ENCODE measurements at places on chromosomes 6 and 20.

GRCh38 chr20:38730989-38731737 lies 6.9 kb downstream of the SLC32A1 start:
- peak; percentile 56 for DNase-seq

- DNase-seq = no peak
These were observed 12.7 kb upstream of the BAK1 start for GRCh38 chr6:33592595-33593413.

DNA sequence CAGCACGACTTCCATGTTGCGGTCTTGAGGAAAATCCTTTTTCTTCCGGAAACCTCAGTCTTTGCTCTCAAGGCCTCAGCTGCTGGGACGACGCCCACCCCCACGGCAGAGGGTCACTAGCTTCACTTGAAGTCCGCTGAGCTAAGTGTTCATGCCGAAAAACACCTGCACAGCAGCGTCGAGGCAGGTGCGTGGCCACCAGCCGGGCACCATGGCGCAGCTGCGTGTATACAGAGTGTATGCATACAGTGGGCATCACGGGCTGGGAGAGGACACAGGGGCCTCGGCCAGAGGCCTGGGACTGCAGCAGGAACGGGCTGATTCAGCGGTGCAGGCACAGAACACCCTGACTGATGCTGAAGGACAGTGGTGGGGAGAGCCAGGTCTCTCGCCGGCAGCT lies 20.1 kb downstream of the KCNQ2 start:
- no peak for DNase-seq

GRCh38 chr6:167826896-167827582 lies at the start of gene AFDN:
Gene AFDN (plus strand): TSS chr6:167826911. CDS start chr6:167827133, 222 bp downstream.
- peak; percentile 27 for DNase-seq

DNA sequence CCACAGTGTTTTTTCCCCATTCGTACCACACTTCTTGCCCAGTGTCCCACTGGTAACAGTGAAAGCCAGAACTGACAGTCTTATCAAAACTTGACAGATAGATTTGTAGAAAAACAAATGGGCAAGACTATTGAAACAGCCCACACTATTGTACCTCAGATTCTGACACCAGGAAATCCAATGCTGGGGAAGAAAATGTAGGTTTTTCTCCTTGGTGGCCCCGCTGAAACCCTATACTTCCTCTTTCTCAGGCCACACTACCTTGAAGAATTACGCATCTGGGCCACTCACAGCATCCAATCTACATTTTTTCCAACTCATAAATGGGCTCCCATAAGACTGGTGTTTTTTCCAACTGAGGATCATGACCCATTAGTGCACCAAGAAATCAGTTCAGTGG lies 90.9 kb upstream of the HDDC2 start:
- no peak for DNase-seq

DNA sequence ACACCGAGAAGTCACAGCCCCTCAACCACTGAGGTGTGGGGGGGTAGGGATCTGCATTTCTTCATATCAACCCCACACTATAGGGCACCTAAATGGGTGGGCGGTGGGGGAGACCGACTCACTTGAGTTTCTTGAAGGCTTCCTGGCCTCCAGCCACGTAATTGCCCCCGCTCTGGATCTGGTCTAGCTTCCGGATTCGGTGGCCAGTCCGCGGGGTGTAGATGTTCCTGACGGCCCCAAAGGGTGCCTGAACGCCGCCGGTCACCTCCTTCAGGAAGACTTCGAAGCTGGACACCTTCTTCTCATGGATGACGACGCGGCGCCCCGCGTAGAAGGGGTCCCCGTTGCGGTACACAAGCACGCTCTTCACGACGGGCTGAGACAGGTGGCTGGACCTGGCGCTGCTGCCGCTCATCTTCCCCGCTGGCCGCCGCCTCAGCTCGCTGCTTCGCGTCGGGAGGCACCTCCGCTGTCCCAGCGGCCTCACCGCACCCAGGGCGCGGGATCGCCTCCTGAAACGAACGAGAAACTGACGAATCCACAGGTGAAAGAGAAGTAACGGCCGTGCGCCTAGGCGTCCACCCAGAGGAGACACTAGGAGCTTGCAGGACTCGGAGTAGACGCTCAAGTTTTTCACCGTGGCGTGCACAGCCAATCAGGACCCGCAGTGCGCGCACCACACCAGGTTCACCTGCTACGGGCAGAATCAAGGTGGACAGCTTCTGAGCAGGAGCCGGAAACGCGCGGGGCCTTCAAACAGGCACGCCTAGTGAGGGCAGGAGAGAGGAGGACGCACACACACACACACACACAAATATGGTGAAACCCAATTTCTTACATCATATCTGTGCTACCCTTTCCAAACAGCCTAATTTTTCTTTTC lies at the start of gene DCDC2:
DCDC2 (minus strand) TSS at position 724 of the 883 bp plus-strand sequence; CDS start at position 415, 309 bp downstream.
- DNase-seq = no peak

- DNase-seq = no peak
These were observed 363.2 kb upstream of the MARCKS start for GRCh38 chr6:113493991-113494390.

GRCh38 chr6:166365221-166365620 lies 17.5 kb downstream of the MPC1 start:
- DNase-seq = peak; percentile 76

GRCh38 chr6:14640631-14641030 lies 523.1 kb downstream of the CD83 start:
- no peak for DNase-seq

GRCh38 chr6:36769676-36770499 lies 69.4 kb downstream of the CPNE5 start:
- DNase-seq = peak; percentile 58

DNA sequence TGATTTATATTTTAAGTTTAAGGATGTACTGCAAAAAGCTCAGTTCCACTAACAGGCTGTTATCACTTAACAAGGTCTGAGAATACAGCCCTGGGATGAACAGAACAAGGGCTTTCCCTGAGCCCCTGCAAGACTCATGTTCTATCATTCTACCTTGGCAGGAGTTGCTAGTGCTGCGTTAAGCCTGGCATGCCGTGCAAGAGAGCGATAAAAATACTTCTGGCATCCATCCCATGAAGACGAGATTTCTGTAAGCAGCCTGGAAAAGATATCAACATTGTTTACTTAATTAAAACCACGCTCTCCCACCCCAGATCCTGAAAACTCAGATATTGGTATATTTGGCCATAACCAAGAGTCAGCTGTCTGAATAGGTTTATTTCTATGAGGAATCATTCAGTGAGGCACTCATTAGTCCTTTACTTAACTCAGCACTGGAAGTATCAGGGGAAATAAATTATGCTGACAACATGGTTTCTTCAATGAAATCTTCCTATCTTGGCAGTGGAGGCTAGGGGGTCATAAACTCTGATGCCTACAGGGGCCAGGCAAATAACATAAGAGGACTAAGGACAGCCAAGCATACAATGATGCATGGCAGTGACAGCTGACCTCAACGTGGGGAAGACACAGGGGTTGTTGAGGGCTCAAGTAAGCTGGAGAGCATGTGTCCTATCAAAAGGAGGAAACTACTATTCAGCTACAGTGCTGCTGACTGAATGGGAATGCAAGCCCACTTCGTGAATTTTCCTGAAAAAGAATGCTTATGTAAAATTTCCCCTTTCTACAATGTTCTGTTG lies 37.6 kb upstream of the LYRM2 start:
- peak; percentile 8 for DNase-seq

GRCh38 chr20:50372770-50373088 lies 137.5 kb upstream of the PTPN1 start:
- DNase-seq = peak; percentile 20

DNA sequence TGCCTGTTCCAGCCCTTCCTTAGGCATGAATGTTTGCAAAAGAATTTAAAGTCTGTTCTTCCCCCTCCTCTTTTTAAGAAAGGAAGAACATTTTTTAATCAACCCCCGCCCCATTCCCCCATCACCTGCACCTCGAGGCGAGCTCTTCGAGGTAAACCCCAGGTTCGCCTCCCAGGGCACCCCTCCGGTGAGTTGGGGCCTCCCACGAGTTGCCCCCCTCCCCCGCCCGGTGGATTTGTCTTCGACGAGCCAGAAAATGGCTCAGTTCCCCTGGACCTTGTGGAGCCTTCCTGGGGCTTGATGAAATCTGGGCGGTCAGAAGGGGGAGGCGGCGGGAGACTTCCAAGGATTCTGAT lies 256 bp upstream of the OVOL2 start:
- no peak for DNase-seq

GRCh38 chr20:35271073-35271882 lies 6.6 kb downstream of the MMP24OS start:
- peak; percentile 9 for DNase-seq

GRCh38 chr6:163252061-163252591 lies 162.4 kb upstream of the QKI start:
- DNase-seq = no peak

DNA sequence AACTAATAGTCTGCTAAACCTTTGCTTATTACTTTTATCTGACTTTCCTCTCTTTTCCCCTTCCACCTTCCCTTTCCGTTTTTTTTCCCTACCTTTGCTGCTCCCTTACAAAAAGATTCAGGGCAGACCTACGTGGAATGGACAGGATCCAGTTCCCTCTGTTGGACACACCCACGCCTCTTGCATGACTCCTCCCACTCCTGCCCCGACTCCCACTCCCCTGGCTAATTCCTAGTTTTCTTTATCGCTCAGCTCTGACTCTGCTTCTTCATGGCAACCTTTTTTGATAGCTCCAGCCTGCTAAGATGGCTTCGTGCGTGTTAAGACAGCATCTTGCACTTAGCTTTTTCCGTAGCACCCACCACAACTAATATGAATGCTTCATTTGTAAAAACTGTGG lies 715.6 kb upstream of the NRSN1 start:
- no peak for DNase-seq

DNA sequence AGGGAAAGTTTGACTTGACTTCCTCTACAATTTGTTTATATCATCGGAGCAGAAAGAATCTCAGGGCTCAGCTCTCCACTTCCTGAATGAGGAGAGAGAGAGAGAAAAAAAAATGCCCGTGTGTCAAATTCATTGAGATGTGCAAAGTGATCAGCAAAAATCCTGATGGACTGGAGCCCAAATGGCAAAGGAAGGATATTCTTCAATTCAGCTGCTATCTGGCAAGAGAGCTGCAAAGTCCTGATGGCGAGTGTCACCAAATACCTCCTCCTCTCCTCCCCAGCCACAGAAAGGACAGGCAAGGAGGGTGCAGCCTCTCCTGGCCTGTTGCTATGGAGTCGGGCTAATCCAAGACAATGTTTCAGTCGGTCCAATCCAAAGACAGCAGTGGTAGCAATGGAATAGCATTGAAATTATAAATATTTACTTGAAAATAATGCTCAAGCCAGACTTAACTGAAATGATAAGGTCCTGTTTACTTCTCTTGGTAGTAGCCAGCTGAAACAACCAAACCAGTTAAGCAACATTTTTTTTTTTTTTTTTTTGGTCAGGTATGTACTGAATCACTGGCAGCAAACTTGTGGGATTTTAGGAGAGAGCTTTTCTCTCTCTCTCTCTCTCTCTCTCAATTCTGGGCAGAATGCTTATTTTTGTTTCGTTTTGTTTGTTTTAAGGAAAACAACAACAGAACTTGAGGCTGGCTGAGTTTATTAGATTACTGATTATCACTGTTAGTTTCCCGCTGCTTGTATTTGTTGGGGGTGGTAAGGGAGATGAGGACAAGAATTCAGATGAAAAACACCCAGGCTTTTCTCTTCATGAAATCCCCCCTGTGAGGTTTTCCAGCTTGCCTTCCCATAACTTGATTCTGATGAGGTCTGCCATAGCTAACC lies 204.2 kb downstream of the BCAS1 start:
- DNase-seq = peak; percentile 50

DNA sequence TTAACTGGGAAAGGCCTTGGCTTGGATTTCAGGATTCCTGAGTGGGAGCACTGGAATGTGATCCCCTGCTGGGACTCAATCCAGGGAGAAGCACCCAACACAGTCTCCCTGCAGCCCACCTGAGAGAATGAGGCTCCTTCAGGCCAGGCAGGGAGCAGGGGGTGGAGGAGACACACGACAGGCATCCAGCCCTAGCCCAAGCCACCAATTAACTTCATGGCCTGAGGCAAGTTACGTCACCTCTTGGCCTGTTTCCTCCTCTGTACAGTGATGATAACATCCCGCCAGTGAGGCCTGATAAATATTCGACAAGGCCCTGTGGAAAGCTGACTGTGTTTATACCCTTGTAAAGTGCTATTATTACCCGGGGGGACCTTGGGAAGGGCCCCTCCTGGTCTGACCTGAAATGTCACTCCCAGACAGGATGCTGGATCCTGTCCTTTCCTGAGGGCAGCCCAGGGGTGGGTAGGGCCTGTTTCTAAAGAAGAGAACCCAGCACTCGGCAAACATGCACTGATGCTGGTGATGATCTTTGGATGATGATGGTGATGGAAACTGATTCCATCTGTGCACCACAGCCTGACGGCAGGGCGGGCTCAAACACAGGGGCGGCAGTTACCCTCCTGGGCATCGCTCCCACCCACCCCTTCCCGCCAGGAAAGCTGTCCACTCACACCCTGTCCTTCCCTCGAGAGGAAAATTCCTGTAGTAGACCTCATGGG lies 12.4 kb downstream of the FRS3 start:
- DNase-seq = peak; percentile 63

GRCh38 chr20:9128568-9128967 lies 59.7 kb downstream of the PLCB4 start:
- no peak for DNase-seq

- no peak for DNase-seq
These were observed 5.3 kb upstream of the IP6K3 start for GRCh38 chr6:33751771-33752645.

DNA sequence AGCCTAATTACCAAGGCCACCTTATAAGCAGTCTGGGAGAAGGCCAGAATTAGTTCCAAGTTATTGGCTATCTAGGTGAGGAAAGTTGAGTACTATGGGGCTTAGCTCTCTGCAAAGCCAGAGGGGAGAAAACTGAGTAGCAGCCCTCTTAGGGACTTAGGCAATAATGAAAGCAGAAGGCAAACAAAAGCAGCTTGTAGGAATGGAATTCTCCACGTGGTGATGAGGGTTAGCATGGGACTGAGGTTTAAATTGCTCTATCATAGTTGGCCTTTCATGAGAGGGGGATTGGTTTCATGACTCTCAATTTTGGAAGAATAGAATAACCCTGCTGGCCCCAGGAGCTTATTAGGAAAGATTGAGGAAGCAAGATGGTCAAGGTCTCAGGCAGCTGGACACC lies 7.0 kb upstream of the UBE2J1 start:
- DNase-seq = no peak

GRCh38 chr20:45987108-45987780 lies 15.2 kb upstream of the ZNF335 start:
- peak; percentile 40 for DNase-seq

DNA sequence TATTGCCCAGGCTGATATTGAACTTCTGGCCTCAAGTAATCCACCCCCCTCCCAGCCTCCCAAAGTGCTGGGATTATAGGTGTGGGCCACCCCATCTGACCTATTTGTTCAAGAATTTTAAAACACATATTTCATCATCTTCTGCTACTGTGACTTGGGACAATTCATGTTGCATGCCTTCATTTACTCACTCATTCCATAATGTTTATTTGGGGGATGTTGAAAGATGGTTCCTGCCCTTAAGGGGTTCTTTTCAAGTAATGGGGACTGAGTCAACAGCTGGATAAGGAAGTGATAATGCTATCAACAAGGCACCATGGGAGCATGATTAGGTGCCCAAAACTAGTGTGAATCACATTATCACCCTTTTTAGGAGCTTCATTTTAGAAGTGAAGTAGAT lies 62.0 kb downstream of the CRYBG1 start:
- DNase-seq = no peak

Data from fibroblast of skin of back (primary cell).